ENCODE measurements at places on chromosomes 7 and 10.

DNA sequence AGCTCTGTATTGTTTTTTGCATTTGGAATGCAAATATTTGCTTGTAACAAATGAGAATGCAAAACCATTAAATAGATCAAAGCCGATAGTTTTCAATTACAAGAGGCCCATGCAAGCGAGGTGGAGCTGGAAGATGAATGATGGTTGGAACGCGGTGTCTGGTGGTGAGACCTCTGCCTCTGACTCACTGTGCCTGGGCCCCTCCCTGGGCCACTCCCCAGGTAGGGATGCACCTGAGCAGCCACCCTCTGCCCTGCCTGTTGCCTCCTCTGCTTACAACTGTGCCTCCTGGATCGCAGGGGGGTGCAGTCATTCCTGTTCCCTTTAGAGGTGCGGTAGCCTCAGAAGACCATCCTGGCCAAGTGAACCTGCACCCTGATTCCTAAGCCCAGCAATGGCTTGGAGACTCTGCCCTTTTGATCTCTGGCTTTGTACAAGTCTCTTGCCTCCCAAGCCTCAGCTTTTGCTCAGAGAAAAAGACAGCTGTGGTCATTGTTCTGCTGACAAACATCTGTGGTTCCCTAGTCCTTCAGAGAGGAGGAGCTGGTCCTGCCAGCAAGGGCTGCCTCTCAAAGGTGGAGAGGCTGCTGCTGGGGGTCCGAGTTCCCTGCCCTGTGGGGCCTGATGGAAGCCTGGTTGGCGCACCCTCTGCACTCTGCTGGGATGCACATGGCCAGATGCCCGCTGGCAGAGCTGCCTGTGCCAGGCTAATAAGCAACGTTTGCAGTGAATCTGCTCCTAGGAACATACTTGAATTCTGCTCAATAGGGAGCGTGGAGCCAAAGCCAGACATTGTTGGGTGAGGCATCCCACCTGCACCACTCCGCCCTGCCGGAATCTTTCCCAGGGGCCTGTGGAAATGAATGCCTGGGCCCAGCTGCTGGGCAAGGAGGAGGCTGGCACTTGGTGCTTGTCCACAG lies 126.3 kb upstream of the TCERG1L start:
- no peak for DNase-seq

GRCh38 chr7:19369806-19370205 lies 224.6 kb upstream of the FERD3L start:
- DNase-seq, result no peak

- DNase-seq, result no peak
These were observed 118.7 kb upstream of the GDF10 start for GRCh38 chr10:47181052-47181849.

- no peak for DNase-seq
These were observed 51.9 kb downstream of the ZNF365 start for GRCh38 chr10:62426086-62426485.

- DNase-seq, result no peak
These were observed 35.5 kb downstream of the COA1 start for GRCh38 chr7:43693687-43694398.

DNA sequence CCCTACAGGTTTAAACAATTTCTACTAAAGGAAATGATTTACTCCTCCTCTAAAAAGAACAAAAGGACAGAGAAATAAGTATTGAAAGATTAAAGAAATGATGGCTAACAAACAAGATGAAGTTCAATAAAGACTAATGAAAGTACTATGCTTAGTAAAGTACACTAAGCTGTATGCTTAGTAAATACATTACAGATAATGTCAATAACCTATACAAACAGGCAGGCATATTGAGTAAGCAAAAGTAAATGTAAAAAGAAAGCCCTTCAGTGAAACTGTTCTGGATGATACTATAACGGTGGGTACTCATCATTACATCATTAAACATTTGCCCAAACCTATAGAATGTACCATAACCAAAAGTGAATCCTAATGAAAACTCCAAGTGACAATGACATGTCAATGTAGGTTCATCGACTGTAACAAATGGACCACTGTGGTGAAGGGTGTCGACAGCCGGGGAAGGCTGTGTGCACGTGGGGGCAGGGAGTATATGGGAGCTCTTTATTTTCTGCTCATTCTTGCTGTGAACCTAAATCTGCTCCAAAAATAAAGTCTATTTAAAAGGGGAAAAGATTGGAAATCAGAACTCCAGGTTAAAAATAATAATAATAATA lies 34.0 kb downstream of the CYTH3 start:
- no peak for DNase-seq

DNA sequence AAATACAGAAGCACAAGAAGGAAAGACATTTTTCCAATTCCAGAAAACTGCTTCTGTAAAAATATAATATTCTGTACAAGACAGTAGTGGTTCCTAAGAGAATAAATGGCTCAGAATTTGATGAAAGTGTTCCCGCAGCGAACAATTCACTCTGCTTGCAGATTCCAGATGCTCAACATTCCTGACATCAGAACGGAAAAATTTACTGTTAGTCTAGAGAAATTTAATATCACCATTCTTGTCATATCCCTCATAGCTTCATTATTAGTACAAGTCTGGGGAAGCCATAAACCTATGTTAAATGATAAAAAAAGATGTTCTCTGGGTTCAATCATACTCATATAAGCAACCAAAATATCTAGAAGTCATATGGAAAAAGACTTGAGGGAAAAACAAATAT lies 83.6 kb downstream of the MPP7 start:
- no peak for DNase-seq

DNA sequence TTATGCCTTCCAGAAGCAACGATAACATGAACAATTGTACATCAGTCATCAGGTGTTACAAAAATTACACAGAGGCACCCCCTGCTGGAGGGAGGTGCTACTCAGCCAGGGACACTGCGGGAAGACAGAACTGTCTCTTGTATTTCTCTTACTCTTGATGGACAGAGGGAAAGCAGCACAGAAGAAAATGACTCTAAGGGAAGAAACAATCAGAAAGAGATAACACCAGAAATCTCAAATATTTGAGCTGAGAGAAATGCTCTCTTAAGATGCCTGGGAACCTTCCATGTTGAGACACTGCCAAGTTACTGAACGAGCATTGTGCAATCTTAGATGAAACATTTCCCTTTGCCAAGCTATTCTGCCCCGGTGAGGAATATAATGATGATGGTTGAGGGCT lies 227.6 kb upstream of the NPSR1 start:
- no peak for DNase-seq

DNA sequence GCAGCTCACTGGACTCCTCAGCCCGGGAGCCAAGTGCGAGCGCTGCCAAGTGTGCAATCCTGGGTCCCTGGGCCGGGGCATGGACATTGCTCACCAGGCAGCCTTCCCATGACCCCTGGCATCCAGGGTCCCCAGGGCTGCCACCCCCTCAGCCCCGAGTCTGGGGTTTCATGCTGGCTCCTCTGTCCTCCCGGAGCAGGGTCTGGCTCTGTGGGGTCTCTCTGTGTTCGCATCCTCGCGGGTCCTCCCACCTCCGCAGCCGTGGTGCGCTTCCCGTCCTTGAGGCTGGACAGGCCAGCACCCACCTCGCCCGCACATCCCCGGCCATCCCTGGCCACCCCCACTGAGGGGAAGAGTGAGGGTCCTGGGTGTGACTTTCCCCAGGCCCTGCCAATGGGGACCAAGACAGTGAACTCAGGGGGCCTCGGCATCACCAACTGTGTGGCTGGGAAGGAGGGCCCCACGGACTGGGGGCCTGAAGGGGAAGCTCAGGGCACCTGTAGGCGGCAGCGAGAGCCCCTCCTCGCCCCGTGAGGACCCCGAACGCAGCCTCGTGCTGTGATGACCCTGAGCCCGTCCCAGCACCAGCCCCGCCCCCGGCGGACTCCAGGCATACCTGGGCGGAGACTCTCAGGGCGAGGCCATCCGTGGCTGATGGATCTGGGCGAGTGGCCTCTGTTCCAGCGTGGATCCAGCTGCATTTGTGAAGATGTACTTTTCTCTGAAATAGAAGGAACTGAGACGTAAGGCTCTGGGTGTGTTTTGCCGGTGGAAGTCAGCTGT lies 50.3 kb upstream of the CFAP46 start:
- DNase-seq, result no peak

All from GM18507 (cell line).